ENCODE measurements at places on chromosomes 4 and X.

- peak; percentile 84 for DNase-seq
Observed at GRCh38 chrX:140274811-140275525, 229.9 kb downstream of the SOX3 start.

- peak; percentile 35 for DNase-seq
Observed at GRCh38 chr4:112840061-112840460, 203.1 kb downstream of the LARP7 start.

GRCh38 chr4:113455061-113455460, 306.5 kb downstream of the CAMK2D start:
- no peak for DNase-seq

DNA sequence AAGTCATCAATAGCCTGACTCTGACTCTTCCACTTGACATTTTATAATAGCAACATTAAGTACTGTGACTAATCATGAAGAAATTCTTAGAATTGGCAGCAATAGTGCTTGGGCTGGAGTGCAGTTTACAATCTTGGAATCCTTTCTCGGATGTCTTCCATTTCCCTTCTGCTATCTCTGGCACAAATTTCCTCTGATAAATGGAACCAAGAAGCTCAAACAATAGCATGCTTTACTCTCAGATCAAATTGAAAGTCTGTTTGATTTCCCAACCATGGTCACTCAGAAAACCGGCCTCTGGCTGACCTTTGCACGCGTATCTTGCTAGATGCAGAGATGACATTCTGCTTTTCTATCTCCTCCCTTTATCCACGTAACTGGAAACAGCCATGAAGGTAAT, 99.0 kb upstream of the SPANXC start:
- DNase-seq, result peak; percentile 73

DNA sequence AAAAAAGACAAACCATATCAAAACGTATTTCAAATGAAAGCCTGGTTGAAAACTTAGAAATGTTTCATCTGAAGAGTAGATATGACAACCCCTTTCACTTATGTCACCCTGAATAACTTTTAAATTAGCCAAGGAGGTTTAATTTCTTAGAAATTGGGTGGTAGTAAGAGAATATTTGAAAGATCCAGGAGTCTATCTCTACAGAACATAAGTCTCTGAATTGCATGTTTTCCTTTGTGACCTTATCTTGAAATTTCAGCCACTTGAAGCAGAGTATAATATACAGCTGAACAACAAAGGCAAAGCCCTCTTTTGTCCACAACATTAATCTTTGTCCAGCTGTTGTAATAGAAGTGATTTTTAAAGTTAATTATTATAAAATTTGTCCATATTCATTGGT, 49.5 kb downstream of the TMEM154 start:
- no peak for DNase-seq

GRCh38 chr4:159235779-159236368, 133.0 kb downstream of the RAPGEF2 start:
- DNase-seq, result peak; percentile 30

DNA sequence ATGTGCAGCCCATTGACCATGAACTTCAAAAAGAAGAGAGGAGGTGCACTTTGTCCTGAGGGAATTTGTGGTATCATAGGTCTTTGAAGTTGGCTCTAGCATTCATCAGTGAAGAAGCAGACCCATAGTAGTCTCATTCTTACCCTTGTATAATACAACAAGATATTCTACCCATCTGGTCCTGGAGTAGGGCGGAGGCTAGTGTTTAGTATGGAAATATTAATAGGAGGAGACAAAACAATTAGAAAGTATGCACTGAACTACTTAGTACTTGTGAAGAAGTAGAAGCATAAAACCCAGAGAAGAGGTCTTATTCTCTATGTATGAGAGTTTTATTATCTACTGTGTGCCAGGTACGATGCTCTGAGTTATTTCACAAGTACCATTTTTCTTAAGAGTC, 189.0 kb downstream of the AASDH start:
- DNase-seq, result no peak

DNA sequence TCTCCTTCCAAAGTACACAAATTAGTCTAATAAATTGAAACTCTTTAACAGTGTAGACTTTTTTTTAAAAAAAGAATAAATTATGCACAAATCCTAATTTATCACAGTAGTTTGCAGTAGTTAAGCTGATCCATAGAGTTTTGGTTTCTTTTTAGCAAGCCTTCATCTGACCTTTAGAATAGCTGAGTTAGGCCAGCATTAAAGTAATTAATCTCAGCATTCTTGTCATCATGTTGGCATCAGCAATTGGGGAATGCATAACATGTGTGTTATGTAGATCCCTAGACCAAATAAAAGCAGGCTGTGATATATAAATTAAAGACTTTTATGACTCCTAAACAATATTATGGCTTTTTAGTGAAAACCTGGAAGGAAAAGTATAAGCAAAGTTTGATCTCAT, 426.5 kb upstream of the PABPC4L start:
- DNase-seq, result no peak

GRCh38 chr4:68283714-68284113, 38.2 kb upstream of the TMPRSS11B start:
- no peak for DNase-seq

DNA sequence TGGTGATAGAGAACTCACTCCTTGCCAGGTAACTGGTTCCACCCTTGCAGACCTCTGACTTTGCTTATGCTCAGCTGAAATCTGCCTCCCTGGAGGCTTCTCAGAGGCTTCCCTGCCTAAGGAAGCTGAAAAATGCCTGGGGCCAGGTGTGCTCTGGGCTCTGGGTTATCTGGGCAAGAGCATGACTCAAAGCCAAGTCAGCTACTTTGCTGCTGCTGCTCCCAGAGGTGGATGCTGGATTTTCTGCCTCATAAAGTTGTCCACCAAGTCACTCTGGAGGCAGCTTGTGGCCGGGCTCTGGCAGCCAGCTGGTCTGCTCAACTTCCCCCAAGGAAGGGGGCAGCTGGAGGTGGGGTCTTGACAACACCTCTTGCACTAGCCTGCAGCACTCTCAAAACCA, 132.7 kb downstream of the PJA1 start:
- no peak for DNase-seq

DNA sequence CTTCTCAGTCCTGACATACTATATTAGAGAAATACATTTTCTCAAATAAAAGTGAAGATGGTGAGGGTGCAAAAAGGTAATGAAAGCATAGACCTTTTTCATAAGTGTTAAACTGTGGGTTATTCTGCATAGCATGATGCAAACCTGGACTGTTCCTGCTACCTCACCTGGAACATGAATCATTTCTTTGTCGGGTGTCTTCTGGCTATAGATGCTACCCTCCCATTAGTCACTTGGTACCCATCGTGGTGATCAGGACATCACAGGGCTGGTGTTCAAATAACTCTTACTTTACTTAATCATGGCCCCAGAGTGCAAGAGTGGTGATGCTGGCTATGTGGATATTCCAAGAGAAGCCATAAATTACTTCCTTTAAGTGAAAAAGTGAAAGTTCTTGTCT, 264.7 kb upstream of the AGA start:
- no peak for DNase-seq

GRCh38 chrX:101619364-101619763, 1.6 kb upstream of the ARMCX6 start:
- DNase-seq, result peak; percentile 18

GRCh38 chrX:72271812-72272211, 5.2 kb downstream of the RPS4X start:
- no peak for DNase-seq

GRCh38 chr4:152620915-152621314, 58.9 kb downstream of the TMEM154 start:
- no peak for DNase-seq

DNA sequence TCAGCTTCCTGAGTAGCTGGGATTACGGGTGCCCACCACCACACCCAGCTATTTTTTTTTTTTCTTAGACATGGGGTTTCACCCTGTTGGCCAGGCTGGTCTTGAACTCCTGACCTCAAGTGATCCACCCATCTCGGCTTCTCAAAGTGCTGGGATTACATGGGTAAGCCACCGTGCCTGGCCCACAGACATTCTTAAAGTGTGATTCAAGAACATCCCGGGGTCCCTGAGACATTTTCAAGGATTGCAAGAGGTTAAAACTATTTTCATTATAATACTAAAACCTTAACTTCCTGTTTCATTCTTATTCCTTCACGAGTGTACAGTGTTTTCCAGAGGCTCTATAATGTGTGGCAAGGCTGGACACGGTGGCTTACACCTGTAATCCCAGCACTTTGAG, 318.7 kb downstream of the CAMK2D start:
- DNase-seq, result peak; percentile 27

- DNase-seq, result peak; percentile 39
Observed at GRCh38 chr4:108166441-108167315, 2.1 kb downstream of the LEF1 start.

- DNase-seq, result peak; percentile 66
Observed at GRCh38 chr4:31458813-31459212, 738.6 kb downstream of the PCDH7 start.

- DNase-seq, result peak; percentile 39
Observed at GRCh38 chr4:80072228-80072743, 743 bp downstream of the ANTXR2 start.

GRCh38 chrX:7318241-7318640, 170.3 kb upstream of the PUDP start:
- DNase-seq, result no peak

GRCh38 chr4:14792702-14793227, 209.5 kb upstream of the CPEB2 start:
- DNase-seq, result peak; percentile 22

GRCh38 chrX:103467887-103468286, 51.4 kb downstream of the RAB40A start:
- DNase-seq, result no peak

- peak; percentile 5 for DNase-seq
Observed at GRCh38 chrX:69424161-69424560, 80.0 kb upstream of the NALF2 start.

DNA sequence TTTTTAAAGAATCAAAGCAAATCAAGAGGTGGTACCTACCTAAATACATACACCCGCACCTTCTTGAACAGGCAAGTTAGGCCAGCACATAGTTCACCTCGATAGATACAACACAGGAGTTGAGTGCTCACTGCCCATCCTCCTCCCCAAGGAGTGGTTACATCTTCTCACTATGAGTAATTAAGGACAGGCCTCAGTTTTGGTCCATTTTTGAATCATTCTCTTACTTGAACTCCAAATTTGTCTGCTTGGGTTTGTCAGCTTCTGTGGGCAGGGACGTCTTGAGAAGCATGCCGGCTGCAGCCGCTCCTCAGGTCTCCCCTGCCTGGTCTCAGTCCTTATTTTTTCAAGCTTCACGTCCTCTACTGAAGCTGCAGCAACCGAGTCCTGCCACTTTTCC, 190.6 kb upstream of the RBPJ start:
- no peak for DNase-seq

DNA sequence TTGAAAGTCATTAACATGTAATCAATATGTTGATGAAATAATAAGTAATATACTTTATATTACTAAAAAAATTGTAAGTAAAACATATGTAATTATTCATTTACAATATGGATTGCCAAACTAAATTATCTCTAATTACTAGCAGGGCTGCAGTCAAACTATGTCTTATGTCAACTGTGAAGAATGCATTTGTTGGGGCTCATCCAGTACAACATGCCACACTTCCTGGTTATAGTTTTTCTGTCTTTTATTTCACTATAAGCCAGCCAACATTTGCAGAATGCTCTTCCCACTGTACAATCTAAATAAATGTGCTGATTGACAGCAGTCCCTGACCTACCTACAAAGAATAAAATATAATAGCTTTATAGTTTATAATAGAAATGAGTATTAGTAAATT, 975.4 kb upstream of the NDST4 start:
- DNase-seq, result peak; percentile 28

- DNase-seq, result peak; percentile 66
Observed at GRCh38 chr4:187606581-187606980, 389.0 kb upstream of the ZFP42 start.

DNA sequence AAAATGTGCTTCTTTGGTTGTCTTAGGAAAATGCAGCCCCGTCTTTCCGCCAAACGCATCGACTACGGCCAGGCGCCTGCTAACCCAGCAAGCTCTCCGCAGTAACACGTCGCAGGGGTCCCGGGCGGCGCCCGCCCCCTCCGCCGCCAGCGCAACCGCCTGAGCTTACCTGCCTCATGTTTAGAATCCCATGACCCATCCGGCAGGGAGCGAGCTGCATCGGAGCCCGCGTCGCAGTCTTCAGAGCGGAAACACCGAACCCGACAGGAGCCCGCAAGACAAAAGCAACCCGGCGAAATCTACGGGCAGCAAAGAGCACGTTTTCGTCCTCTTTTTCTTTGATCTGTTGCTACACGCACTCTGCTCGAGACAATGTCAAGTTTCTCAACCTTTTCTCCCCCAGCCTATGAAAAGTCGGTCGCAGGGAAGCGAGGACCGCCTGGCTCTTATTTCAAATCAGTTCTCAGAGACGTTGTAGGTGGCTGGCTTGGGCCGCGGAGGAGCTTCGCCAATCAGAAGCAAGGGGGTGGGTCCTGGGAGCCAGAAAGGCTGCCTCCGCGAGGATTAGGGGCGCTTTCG, at the start of gene MID1:
MID1 (minus strand) TSS at position 465 of the 579 bp plus-strand sequence. CDS start 53,038 bp downstream, outside the sequence.
- peak; percentile 86 for DNase-seq

- DNase-seq, result no peak
Observed at GRCh38 chrX:123432361-123433150, 248.5 kb downstream of the GRIA3 start.

DNA sequence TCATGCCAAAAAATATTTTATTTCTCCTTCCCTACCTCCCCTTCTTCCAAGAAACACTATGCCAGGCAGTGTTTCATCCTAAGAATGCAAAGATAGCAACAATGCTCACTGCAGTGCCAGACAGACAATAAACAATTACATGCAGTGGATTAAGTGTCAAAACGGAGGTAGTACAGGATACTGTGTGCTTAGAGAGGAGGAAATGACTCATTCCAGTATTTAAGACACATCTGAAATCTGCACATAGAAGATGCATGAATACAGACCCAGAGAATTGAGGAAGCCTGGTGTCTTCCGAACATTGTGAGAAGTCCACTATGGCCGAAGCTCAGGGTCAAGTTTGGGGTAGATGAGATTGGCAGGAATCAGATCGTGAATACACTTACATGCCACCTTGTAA, 326.4 kb downstream of the PPP3CA start:
- peak; percentile 69 for DNase-seq

GRCh38 chrX:46978341-46979291, 66.4 kb downstream of the JADE3 start:
- peak; percentile 73 for DNase-seq
